ENCODE measurements at places on chromosomes 4 and X.

DNA sequence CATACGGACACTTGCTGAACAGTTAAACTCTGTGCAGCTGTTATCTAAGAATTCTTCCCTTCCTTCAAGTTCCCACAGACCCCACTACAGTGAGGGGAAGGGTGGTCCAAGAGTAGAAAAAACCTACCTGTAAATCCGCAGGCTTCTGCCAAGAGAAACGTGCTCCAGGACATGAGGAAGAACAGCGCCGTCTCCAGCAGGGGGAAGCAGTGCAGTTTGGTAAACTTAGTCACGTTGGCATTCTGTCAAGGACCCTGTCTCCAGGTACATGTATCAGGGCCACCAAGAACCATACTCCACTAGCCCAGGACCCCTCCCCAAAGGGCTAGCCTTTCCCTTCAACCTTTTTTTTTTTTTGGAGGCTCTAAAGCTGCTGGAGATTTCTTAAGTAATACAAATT is 79.9 kb downstream of the CHST7 start:
- DNase-seq: no peak

DNA sequence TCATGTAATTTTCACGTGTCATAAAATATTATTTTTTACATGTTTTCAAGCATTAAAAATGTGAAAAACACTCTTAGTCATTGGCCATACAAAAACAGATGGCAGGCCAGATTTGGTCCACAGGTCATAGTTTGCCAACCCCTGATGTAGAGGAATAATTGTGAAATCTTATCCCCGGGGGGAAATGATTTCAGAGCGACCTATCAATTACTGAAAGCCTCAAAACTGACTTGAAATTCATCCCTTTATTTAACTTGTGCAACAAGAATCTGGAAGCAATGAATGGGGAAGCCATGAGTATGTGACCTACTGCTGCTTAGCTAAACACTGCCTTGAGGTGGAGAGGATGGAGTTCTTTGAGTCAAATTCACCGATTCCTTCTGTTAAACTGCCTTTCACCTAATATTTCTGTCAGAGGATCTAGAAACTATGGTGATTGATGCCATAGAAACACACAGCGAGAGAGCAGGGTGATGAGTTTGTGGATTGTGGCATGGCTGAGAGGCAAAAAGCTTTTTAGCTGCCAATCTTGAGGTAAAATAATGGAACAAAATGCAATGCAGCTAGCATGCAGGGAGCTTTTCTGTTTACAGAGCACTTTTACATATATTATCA is 30.3 kb upstream of the BRS3 start:
- no peak for DNase-seq

- no peak for DNase-seq
These were observed 57.0 kb upstream of the TBC1D14 start for GRCh38 chr4:6852582-6852981.

DNA sequence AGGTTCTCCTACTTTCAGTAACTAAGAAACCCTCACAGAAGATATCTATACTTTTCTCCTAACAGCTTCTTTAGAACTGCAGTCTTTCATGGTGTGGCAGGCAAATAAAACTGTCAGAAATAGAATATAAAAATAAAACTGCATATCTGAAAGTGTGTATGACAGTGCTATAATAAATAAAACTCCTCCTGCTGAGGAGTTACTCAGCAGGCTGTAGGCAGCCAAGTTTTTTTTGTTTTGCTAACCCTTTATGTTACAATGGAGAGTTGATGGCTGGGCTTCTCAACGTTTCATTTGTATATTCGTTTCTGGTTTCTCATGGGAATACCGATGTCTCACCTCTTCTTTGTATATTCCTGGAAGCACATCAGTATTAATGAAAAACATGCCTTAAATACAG is 18.2 kb upstream of the UGT2B10 start:
- DNase-seq: no peak

DNA sequence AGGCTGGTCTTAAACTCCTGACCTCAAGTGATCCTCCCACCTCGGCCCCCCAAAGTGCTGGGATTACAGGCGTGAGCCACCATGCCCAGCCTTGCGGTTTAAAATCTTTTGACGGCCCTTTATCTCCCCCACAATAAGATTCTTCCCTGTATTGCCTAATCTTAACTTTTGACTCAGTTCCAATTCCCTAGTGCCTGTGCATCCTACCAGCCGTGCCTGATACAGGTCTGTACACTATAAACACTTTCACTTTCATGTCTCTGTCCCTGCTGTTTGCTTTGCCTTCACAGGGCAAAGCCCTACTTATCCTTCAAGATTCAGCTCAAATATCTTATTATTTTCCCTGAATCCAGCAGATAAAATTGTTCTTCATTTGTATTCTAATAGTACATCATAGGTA is 74.6 kb downstream of the WDR44 start:
- no peak for DNase-seq

GRCh38 chr4:111847296-111848008 is 297.8 kb upstream of the FAM241A start:
- DNase-seq: no peak

DNA sequence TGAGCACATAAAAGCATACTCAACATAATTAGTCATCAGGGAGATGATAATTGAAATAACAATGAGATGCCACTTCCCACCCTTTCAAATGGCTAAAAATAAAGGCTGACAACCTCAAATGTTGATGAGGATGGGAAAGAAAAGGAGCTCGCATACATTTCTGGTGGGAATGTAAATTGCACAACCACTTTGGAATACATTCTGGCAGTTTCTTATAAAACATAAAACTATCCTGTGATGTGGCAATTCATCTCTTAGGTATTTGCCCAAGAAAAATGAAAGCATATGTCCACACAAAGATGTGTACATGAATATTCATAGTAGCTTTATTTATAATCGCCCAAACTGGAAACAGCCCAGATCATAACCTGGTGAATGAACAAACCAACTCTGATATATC is 687 bp upstream of the ZNF275 start:
- DNase-seq: no peak

DNA sequence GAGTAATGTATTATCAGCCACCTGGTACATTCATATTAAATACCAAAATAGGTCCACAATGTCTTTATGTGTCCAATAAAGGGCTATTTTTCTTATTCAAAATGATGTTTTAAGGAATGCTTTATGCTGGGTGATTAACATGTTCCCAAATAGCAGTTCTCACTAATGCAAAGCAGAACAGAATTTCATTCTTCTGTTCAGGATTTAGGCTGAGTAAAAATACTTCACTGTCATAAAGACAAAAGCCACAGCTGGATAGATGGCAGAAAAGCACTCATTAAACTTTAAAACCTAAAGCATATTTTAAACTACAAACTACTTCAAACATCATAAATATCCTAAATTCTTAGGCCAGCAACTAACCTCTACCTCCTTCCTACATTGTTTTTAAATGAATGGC is 244.0 kb downstream of the TMA16 start:
- DNase-seq: no peak

GRCh38 chr4:81502564-81502963 is 30.9 kb upstream of the RASGEF1B start:
- DNase-seq: no peak

DNA sequence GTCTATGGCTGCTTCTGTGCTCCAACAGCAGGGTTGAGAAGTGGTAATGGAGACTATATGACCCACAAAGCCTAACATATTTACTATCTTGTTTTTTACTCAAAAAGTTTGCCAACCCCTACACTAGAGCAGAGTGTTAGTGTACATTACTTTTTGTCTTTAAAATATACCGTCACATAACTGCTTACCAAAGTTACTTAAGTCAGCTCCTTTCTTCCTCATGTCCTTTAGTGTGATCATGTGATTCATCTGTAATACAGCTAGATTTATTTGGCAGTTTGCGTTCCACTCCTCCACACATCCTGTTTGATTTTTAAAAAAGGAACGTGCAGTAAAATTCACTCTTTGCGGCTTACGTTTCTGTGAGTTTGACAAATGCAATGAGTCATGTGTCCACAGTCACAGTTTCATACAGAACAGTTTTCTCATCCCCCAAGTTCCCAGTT is 162.4 kb upstream of the GPRIN3 start:
- DNase-seq: peak; percentile 11

- no peak for DNase-seq
These were observed 232.4 kb downstream of the DCTD start for GRCh38 chr4:182684796-182685195.

- DNase-seq: no peak
These were observed 411.9 kb downstream of the GPAT3 start for GRCh38 chr4:83947830-83948193.

GRCh38 chr4:31307029-31307428 is 586.9 kb downstream of the PCDH7 start:
- DNase-seq: no peak

GRCh38 chr4:43089730-43090129 is 197.2 kb downstream of the GRXCR1 start:
- no peak for DNase-seq

DNA sequence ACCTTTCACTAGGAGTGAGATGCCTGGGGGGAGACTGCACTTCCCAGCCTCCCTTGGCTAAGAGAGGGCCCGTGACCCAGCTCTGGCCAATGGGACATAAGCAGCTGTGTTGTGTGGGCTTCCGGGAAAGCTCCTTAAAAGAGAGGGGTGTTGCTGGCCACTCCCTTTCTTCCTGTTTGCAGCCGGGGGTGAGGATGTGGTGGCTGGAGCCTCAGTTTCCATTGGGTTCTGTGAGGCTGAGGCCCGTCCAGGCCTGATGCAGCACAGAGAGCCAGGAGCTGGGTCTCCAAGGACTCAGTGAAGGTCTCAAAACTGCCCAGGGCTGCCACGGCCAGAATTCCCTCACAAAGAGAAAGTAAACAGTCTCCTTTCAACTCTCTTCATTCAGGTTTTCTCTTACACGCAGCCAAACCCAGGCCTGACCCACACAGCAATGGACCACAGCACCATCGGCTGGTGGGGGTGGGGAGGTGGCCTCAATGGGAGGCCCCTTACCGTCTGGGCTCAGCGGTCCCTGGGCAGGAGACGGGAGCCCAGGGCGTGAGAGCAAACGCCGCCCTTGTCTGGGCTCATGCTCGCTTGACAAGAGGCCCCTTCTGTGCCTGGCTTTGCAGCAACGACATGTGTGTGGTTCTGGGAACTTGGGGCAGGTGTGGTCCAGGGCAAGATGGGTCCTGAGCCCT is 6.6 kb downstream of the NKX1-1 start:
- DNase-seq: no peak

DNA sequence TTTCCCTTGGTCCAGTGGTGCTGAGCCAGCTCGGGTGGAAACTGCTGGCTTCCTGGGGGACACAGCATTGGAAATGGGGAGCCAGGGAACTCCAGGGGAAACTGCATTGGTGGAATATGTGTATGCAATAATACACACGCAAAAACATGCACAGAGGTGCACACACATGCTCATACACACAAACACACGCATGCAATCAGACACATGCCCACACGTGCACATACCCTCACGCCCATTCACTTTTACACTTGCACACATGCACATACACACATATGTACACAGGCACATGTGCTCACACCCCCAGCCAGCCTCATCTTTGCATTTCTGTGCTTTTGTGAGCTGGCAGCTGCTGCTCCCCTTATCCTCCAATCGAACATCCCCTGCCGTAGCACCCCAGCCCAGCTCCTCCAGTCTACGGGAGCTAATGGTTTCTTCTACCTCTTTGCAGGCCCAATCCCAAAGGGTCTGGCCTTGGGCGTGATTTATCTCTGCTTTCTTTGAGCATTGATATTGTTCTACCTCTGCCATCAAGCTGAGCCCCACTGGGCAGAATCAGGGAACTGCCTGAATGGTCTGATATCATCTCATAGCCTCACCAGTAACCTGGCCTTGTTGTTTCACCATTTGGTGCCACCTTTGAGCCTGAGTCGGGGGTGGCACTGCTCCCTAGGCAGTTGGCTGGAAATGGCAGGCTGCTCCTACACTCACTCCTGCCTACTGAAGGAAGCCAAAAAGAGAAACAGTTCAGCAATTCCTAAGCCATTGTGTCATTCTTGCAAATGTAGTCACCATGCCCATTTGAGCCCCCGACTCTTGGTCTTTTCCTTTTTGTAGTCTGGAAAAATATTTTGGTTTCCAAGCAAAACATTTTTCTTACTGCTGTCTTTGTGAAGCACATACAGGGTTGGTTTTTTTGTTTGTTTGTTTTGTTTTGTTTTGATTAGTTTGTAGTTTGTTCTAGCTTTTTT is 104.4 kb upstream of the MAMLD1 start:
- no peak for DNase-seq

DNA sequence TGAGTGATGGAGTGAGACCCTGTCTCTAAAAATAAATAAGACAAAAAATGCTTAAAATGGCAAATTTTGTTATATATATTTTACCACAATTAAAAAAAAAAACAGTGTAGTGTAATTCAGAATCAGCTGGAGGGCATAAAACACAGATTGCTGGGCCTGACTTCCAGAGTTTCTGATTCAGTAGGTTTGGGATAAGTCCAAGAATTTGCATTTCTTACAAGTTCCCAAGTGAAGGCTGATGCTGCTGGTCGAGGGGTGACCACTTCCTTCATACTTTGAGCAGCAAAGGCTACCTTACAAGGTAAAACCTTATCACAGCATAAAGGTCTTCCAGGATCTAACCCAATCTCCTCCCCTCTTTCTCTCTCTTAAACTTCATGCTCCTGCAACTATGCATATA is 40.7 kb downstream of the KLHL8 start:
- DNase-seq: no peak

GRCh38 chr4:153472122-153473037 is 6.2 kb downstream of the TMEM131L start:
- no peak for DNase-seq

GRCh38 chr4:21879187-21879586 is 69.4 kb downstream of the KCNIP4 start:
- no peak for DNase-seq

DNA sequence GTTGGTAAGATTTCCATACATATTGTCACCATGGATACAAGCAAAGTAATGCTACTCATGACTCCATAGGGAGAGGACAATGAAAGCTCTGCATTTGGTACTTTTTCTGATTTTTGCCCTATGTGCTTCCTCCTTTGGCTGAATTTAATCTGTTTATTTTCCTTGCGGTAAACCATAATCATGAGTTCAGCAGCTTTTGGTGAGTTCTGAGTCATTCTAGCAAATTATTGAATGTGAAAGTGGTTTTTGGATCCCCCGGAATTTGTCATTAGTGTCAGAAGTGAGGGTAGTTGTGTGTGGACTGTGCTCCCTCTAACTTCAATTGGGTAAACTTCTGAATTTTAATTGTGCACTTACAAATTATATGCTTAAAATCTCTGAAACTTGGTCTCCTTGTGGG is 170.3 kb downstream of the MOSPD2 start:
- no peak for DNase-seq

GRCh38 chrX:1403228-1403627 is 11.3 kb upstream of the SLC25A6 start:
- DNase-seq: no peak

DNA sequence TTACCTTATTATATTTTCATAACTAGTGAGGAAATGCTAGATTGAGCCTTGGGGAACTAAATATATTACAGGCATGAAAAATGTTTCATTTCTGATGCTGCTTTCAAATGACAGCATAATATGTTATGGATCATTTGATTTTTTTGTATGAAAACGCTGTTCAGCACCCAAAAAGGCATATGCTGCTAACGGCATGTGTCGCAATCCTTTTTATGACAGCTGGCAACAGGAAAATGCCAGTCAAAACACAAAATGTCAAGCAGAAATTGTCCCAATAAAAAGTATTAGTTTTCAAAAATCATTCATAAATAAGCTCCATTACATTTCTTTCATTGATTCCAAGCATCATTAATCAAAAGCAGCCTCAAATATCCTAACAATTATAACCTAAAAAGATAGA is 1244.5 kb downstream of the PCDH7 start:
- DNase-seq: no peak
